HuH-7 (cell line): ENCODE measurements at places on chromosomes 1 and 21.

DNA sequence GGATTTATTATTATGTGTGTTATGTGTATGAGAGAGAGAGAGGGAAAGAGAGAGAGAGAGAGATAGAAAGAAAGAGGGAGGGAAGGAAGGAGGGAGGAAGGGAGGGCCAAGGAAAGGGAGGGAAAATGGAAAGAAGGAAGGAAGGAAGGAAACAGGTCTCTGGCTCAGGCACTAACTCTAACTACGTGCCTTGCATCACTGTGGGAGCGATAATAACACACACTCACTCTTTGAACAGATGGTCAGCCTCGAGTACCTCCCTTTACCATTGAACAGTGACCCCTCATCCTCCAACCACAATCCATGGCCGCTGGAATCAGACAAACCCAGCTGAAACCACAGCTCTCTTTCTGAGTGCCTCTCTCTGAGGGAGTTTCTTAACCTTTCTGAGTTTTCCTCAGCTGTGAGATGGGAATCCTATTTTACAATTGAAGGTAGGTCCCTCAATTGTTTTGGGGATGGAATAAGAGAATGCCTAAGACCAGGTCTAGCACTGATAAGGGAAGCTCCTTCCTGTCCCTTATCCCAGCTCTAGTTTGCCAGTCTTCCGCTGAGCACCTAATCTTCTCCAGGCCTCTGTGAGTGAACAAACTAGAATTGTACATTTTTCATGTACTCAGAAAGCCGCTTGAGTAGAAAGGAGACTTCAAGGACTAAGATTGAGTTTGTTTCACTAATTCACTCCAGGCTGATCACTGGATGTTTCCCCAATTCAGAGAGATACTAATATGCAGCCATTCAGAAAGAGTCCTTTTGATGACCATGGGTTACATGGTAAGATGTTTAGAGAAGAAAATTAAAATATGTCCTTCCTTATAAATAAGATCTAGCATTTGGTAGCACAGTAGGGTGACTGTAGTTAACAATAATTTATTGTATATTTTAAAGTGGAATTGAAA lies 62.8 kb downstream of the IRF2BP2 start:
- DNase-seq = no peak

GRCh38 chr1:9711466-9712020 lies 60.0 kb downstream of the PIK3CD start:
- DNase-seq = no peak

- DNase-seq = no peak
These were observed 250.5 kb upstream of the DUSP10 start for GRCh38 chr1:221992427-221992826.

- DNase-seq = no peak
These were observed 60.6 kb downstream of the DDAH1 start for GRCh38 chr1:85404408-85404807.

GRCh38 chr1:15866721-15867201 lies 19.3 kb downstream of the SPEN start:
- DNase-seq = no peak

DNA sequence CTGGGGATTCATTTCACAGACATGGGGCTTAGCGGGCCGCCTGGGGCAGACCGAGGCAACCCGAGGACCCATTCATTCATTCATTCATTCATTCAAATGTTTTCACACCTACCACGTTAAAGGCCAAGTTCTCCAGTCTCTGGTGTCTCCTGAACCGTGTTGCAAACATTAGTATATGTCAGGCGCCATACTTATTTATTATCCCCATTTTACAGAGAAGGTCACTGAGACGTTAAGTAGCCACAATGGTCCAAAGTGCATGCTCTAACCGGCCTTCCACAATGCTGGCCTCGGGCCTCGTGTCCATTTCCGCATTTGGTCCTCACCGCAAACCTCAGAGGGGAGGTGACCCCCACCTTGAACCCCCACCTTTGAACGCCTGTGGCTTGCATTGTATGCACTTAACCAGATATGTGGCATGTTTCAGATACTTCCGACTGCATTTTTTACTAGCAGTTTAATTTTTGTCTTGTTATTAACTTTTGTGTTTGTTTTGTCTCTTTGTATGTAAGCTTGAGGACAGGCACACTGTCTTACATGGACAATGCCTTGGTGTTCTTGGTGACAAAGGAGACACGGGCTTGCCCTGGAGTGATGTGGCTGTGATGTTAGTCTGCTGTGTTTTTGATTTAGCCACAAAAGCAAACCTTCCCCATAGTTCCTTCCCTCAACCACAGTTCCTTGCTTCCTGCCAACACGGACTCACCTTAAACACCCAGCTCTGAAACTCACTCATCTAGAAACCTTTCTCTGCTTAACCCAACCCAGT lies 1.2 kb upstream of the IFFO2 start:
- DNase-seq = no peak

DNA sequence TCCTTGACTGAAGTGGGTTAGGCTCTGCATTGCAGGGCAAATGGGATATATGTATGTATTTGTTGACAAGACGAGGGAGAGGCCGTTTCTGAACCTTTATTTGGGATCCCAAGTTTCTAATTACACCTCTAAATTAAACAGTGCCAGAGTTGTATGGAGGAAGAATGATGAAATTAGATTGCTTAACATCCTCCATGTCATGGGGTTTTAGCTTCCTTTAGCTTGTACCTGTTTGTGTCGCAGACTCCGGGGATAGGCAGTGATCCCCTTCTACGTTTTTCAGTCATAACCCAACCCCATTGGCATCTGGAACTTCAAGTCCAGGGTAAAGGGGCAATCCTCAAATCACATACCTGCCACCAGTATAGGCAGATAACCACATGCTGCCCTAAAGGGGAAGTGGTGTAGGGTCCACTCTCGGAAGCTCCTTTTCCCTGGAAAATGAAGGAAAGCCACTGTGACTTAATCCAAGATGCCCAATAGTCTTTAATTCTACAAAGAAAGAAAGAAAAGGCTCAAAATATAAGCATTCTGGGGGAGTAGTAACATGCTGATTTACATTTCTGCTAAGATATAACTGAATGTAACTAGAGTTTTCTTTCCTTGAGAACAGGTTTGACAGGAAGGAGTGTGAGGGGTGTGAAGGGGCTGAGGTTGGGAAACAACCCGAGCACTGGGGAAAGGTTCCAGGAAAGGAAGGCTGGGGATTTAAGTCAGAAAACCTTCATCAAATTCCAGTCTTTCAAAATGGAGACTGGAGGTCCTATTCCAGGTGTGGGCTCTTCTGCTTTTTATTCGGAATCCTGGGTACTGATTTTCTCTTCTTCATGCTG lies 77.6 kb downstream of the RGL1 start:
- no peak for DNase-seq
